ENCODE measurements at places on chromosomes 5 and 9.
A peak's percentile ranks its signal among the peaks of the same experiment; 100 is the strongest.

DNA sequence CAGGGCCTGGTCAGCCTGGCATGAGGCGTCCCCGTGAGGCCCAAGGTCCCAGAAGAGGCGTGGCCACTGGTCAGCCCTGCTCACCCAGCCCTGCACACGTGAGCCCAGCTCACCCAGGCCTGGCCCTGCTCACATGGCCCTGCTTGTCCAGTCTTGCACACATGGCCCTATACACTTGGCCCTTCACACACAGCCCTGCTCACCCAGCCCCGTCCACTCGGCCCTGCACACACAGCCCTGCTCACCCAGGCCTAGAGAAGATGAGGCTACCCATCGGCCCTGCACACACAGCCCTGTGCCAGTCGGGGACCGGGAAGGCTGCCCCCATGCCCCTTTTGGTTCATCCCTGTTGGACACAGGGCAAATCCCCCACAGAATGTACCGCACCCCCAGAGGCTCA lies 28.4 kb downstream of the ZDHHC11B start:
- H3K4me1 ChIP-seq = peaks cover 2% of the 10 kb centered on the region
- H3K27me3 ChIP-seq = no peaks in the 10 kb centered on the region
- no peak overlapping the region for H3K4me3 ChIP-seq
- DNase-seq = no peak
- no peak overlapping the region for H3K27ac ChIP-seq
- H3K36me3 ChIP-seq = no peaks in the 10 kb centered on the region

DNA sequence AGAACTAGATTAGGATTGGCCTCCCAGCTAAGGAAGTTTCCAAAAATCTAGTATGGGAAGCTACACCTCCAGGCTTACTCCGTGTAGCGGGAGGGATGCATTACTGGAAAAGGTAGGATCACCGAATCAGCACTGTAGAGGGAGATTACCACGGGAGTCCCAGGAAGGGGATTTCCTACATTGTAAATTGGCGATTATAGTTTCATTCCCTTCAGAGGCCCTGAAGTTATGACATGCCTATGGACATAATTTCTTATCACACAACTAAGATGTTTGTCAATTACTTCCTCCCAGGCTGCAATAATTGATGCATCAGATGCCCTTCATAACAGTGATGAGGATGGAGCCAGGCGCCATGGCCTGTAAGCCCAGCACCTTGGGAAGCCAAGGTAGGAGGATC lies 71.2 kb upstream of the NR4A3 start:
- no peaks in the 10 kb centered on the region for H3K4me1 ChIP-seq
- no peak for DNase-seq
- H3K4me3 ChIP-seq = no peak overlapping the region
- H3K27me3 ChIP-seq = no peaks in the 10 kb centered on the region
- H3K27ac ChIP-seq = no peak overlapping the region

DNA sequence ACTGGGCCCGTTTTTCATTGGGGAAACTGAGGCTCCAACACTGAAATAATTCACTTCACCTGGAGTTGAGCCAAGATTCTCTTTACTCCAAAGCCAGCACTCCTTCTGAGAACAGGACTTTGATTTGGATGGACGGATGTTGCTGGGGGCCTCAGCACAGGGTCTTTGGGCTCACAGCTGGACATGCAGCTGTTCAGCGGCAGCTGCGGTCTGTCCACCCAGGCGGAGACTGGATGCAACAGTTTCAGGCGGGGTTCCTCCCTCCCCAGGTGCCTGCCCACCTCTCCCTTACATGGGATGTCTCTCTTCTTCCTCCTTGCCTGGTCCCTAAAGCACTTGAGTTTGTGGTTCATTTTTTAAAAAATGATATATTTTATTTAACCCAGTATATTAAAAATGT lies 219.0 kb upstream of the IRX4 start:
- no peak overlapping the region for H3K27ac ChIP-seq
- H3K36me3 ChIP-seq = no peaks in the 10 kb centered on the region
- DNase-seq = no peak
- H3K4me1 ChIP-seq = no peaks in the 10 kb centered on the region
- no peaks in the 10 kb centered on the region for H3K27me3 ChIP-seq
- H3K4me3 ChIP-seq = no peak overlapping the region

DNA sequence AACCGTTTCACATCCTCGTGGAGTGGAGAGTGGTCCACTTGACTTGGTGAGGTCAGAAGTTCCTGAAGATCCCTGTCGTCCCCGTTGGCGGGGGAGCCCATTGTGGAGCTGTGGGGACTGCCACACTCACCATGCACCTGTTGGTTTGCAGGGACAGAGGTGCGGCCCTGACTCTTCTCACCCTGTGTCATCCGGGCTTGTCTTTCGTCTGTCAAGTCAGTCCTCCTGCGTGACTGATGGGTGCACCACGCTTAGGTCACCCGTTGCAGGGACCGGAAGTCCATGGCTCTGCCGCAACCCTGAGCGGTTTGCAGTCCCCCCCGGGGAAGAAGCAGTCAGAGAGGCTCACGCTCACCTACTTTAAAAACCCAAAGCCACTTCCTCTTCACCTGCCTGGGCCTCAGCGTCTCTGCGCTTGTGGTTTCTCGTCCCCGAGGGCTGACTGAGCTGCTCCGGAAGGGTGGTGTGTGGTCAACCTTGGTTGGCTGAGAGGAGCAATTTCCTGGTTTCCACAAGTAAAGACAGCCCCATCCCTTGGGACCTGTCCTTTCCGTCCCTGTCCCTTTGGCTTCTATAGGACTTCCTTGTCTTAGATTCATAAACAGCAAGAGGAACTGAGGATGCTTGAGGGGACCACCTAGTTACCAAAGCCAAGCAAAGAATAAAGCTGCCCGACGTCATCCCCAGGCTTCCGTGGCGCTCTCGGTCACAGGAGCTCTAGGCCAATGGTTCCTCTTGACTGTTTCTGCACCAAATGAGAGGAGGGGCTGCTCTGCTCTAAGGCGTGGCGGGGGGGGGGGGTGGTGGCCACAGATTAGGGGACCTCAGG lies 53.2 kb downstream of the USP20 start:
- no peaks in the 10 kb centered on the region for H3K27me3 ChIP-seq
- H3K4me1 ChIP-seq = peaks cover 27% of the 10 kb centered on the region

DNA sequence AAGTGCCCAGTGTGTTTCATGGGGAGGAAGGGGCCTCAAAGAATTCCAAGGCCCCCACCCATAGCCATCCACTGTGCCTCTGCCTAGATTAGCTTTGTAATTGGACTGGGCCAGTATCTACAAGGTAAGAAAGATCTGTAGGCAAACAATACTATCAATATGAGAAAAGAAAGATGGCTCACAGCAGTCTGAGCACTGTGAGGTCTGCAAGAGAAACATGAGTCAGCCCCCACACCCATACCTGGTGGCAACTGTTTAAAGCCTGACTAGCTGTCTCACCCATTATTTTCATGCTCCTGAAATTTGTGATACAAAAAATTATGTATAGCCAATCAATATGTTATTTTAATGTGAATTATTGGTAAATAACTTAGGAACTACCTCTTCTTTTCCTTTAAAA lies 10.0 kb upstream of the ZNF483 start:
- H3K4me1 ChIP-seq = no peaks in the 10 kb centered on the region
- H3K4me3 ChIP-seq = no peak overlapping the region
- no peak overlapping the region for H3K27ac ChIP-seq
- H3K27me3 ChIP-seq = peaks cover 4% of the 10 kb centered on the region

GRCh38 chr5:160040471-160040835 lies 31.5 kb downstream of the TTC1 start:
- peaks cover 70% of the 10 kb centered on the region for H3K36me3 ChIP-seq
- no peaks in the 10 kb centered on the region for H3K27me3 ChIP-seq
- H3K27ac ChIP-seq = no peak overlapping the region
- DNase-seq = no peak
- no peak overlapping the region for H3K4me3 ChIP-seq
- no peaks in the 10 kb centered on the region for H3K4me1 ChIP-seq

- no peaks in the 10 kb centered on the region for H3K36me3 ChIP-seq
- H3K27ac ChIP-seq = no peak overlapping the region
Observed at GRCh38 chr5:142246-142810, 49.0 kb upstream of the LRRC14B start.

- peak; percentile 37 for DNase-seq
- H3K4me1 ChIP-seq = no peaks in the 10 kb centered on the region
- H3K4me3 ChIP-seq = no peak overlapping the region
- H3K36me3 ChIP-seq = no peaks in the 10 kb centered on the region
Observed at GRCh38 chr9:96398582-96399324, 15.2 kb upstream of the SLC35D2 start.

- H3K27me3 ChIP-seq = no peaks in the 10 kb centered on the region
- no peaks in the 10 kb centered on the region for H3K4me1 ChIP-seq
Observed at GRCh38 chr5:65721050-65721719, 724 bp downstream of the SGTB start.

GRCh38 chr9:114266969-114267368 lies 55.9 kb upstream of the ORM1 start:
- H3K4me3 ChIP-seq = no peak overlapping the region
- peaks cover 8% of the 10 kb centered on the region for H3K4me1 ChIP-seq
- H3K36me3 ChIP-seq = peaks cover 89% of the 10 kb centered on the region
- no peak overlapping the region for H3K27ac ChIP-seq

GRCh38 chr5:34021334-34021733 lies 13.5 kb upstream of the AMACR start:
- no peaks in the 10 kb centered on the region for H3K4me1 ChIP-seq
- no peaks in the 10 kb centered on the region for H3K36me3 ChIP-seq
- DNase-seq = no peak
- no peak overlapping the region for H3K4me3 ChIP-seq
- no peaks in the 10 kb centered on the region for H3K27me3 ChIP-seq
- no peak overlapping the region for H3K27ac ChIP-seq

DNA sequence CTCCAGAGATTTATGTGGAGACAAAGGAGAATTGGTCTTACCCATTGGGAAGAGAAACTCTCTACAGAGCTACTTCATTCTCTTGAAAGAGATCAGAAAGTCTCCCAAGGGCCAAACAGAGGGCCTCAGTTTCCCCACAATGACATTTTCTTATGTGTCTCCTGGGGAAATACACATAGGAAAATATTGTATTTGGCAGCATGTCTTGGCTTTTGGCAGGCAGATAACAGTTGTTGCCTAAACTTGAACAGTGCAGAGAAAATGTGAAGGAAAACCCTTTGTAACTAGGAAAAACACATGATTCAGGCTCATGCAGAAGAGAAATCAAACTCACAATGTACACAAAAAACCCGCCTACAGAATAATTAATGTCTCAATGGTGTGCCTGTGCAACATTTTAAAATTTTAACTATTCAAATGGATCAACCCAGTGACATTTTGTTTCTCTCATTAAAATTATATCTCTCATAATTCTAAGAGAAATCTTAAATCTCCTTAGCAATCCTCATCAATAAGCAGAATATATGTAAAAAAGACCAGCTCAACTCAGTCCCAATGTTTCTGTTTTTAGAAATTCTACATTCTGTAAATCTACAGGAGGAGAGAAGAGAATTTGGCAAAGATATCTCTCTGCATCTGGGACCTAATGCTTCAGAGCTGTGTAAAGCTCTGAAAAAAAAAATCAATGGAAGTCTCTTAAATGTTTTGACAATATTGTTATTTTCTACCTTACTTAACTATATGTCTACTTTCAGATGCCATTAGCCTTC lies 205.1 kb downstream of the ADAMTSL1 start:
- DNase-seq = no peak
- H3K4me1 ChIP-seq = no peaks in the 10 kb centered on the region
- no peaks in the 10 kb centered on the region for H3K27me3 ChIP-seq
- peaks cover 95% of the 10 kb centered on the region for H3K36me3 ChIP-seq

DNA sequence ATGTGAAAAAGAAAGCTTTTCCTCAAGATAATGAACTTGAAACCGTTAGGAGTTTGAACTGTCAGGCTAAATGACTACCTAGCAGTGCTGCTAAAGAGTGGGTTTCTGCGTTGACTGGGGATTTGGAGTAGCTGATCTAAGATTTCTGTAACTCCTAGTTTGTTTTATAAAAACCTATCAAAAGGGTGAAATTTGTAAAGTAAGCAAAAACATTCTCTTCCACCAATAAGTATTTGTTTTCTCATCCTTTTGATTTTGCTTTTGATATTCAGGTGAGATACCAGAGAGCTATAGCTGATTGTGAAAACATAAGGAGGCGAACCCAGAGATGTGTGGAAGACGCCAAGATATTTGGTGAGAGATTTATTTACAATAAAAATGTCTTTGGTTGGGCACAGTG lies 4.1 kb downstream of the GRPEL2 start:
- H3K4me1 ChIP-seq = no peaks in the 10 kb centered on the region
- H3K36me3 ChIP-seq = peaks cover 74% of the 10 kb centered on the region
- no peaks in the 10 kb centered on the region for H3K27me3 ChIP-seq
- no peak overlapping the region for H3K4me3 ChIP-seq
- DNase-seq = no peak

DNA sequence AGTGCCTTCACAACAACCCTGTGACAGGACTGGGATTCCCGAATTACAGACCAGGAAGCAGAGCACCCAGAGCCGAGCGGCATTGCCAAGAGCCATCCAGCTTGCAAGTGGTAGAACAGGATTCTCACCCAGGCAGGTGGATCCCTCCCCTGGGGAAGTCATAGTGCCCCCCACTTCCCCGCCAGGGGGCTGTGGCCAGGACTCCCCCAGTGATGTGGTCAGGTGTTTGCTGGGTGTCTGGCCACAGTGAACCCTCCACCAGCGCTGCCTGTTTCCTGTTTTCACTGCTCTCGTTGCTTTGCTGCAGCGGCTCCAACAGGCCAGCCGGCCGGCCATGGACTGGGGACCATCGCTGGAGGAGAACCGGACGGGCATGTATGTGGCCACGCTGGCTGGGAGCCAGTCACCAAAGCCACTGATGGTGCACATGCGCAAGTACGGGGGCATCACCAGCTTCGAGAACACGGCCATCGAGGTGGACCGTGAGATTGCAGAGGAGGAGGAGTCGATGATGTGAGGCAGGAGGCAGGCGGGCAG lies 19.3 kb downstream of the SLC6A7 start:
- H3K27ac ChIP-seq = no peak overlapping the region
- no peaks in the 10 kb centered on the region for H3K27me3 ChIP-seq
- H3K4me3 ChIP-seq = no peak overlapping the region
- no peaks in the 10 kb centered on the region for H3K36me3 ChIP-seq
- DNase-seq = peak; percentile 68
- H3K4me1 ChIP-seq = peaks cover 17% of the 10 kb centered on the region

GRCh38 chr9:1726993-1727759 lies 288.0 kb upstream of the SMARCA2 start:
- no peak for DNase-seq
- H3K27ac ChIP-seq = no peak overlapping the region
- H3K4me1 ChIP-seq = no peaks in the 10 kb centered on the region
- no peaks in the 10 kb centered on the region for H3K27me3 ChIP-seq

GRCh38 chr5:4862500-4862899 lies 277.6 kb upstream of the ADAMTS16 start:
- H3K27ac ChIP-seq = no peak overlapping the region
- H3K4me1 ChIP-seq = no peaks in the 10 kb centered on the region
- H3K36me3 ChIP-seq = no peaks in the 10 kb centered on the region
- no peak overlapping the region for H3K4me3 ChIP-seq
- DNase-seq = peak; percentile 22

GRCh38 chr5:178467205-178467567 lies 123.0 kb downstream of the COL23A1 start:
- no peaks in the 10 kb centered on the region for H3K36me3 ChIP-seq
- H3K4me3 ChIP-seq = no peak overlapping the region
- H3K27ac ChIP-seq = no peak overlapping the region
- peaks cover 24% of the 10 kb centered on the region for H3K27me3 ChIP-seq
- H3K4me1 ChIP-seq = no peaks in the 10 kb centered on the region

DNA sequence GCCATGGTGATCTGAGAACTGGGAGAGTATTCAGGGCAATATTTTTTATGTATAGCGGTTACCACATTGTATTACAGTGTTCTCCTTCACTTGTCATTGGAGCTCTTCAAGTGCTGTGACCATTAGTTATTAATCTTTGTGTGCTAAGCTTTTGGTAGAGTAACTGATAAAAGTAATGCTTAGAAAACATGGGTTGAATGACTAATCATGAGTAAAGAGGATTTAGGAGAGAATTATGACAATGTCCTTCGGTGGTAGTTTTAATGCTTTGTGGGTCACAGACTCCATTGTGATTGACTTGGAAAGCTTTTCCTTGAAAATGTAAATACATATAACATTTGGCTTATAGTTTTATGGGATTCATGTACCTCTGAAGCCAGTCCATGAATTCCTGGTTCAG lies 21.4 kb downstream of the TGFBR1 start:
- H3K4me1 ChIP-seq = no peaks in the 10 kb centered on the region
- peak; percentile 38 for DNase-seq
- no peaks in the 10 kb centered on the region for H3K27me3 ChIP-seq
- no peak overlapping the region for H3K27ac ChIP-seq
